Bronchial epithelial cell (primary cell): ENCODE measurements at places on chromosomes 2 and 18. TPM values are rescaled to one million over a fixed set of nuclear protein-coding genes. Genes with fewer than 3 reads are reported as not detected.

LYG2 gene
- total RNA-seq: not detected in 2 replicates

COL4A4 gene
- under 0.01 and 0.13 TPM in 2 replicates for total RNA-seq

DNA sequence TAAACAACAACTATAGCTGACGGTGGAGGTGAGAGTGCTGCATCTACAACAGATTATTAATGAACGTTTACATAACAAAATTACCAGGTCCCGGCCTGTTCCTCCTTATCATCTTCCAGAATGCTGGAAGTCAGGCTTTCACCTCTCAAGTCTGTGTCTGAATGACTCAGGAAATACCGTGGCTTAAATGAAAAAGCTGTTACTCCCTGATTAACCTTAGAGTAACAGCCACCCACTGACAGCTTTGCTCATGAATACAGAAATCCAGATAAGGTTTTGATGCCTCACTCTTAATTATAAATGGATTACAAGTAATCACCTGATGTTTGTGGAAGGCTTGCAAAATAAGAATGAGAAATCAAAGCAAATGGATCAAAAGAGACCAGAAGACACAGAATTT is 885.3 kb upstream of the CELF4 start:
- DNase-seq: peak; percentile 87

DNA sequence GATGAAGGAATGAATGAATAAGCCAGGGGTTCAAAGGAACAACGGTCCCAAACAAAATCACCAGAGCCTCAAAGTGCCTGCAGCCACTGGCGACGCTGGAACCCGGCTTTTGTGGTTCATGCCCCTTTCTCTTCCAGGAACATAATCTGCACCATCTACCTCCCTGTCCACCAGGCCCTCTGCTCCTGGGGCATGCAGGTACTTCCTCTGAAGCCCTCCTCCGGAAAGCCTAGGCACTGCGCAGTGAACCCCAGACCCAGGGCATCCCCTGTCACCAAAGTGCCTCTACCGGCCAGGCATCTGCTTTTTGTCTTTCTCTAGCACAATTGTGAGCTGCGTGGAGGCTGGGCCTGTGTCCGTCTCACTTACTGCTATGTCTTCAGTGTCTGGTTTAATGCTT is 98.6 kb upstream of the TMEM200C start:
- DNase-seq: no peak

DNA sequence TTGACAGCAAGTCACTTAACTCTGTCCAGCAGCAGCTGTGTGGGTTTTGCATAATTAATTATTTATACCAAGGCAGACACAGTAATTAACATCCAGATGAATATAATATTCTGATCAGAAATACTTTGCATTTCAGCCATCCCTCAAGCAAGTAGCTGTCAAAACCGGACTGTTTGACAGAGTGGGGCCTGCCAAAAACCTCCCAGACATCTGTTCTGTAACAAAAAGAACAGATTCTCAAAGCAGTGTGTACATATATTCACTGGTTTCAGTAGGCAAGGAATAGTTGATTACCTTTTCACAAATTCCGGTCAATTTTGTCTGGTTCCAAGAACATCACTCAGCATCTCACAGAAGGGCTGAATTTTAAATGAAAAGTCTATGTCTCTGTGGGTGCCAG is 291.6 kb downstream of the CMPK2 start:
- DNase-seq: no peak

- DNase-seq: no peak
Observed at GRCh38 chr2:210503725-210504191, 27.2 kb upstream of the LANCL1 start.
